ENCODE measurements at places on chromosomes 5 and 9. TPM values are rescaled to one million over a fixed set of nuclear protein-coding genes. Genes with fewer than 3 reads are reported as not detected.

LCN1 gene
- not detected for polyA plus RNA-seq

DNA sequence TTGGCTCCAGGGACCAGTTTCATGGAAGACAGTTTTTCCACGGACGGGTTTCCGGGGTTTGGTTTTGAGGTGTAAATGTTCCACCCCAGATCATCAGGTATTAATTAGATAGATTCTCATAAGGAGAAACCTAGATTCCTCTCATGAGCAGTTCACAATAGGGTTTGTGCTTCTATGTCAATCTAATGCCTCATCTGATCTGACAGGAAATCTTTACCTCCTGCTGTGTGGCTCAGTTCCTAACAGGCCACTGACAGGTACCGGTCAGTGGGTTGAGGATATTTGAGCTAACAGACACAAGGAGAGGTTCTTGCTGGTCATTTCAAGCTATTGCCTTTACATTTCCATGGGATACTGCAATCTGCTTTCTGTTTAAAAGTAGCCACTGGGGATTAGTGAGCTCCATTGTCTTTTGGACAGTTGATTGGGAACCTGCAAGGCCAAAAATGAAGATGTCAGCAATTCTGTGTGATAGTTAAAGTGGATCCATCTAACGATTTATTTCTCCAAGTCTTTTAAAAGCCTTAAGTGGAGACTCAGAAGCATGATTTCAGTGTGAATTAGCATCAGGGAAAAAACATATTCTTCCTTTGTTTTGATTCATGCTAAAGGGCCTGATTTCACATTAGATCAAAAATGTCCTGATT is 38.6 kb downstream of the MRPS30 start:
- no peak for DNase-seq

DNA sequence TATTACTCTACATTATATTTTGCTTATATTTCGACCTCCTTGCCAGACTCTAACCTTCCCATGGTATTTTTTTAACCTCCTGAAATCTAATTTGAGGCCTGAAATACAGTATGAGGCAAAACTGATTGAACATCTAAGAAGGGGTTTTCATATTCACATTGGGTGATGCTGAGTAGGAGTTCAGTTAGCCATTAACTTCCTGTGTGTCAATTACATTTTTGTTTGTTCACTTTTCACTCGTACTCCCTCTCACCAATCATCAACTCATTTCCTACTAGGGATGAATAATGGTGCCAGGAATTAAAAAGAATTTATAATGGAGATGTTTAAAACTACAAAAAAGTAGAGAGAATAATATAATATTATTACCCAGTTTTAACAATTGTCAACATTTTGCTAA is 27.6 kb upstream of the GLRA1 start:
- DNase-seq, result no peak

DNA sequence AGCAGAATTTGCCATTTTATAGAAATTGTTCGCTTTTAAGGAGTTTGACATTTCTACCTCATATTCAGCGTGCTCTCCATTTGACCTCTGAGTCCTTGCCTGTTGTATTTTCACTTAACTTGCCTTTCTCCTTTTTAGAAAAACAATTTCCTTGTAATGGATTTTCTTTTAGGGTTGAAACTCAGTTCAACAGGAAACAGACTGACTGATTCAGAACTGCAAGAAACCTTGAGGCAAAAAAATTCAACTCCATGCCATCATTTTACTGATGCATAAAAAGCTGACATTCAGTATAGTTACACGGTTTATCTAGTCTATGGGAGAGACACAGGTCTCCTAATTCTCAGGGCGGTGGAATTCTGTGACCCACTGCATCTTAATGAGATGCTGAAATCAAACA is 59.8 kb downstream of the MRPS30 start:
- DNase-seq, result no peak

EXOC3 gene
- 52.6 TPM for polyA plus RNA-seq

- no peak for DNase-seq
Observed at GRCh38 chr5:107594253-107595045, 76.3 kb downstream of the EFNA5 start.

SV2C gene
- polyA plus RNA-seq, result 0.10 TPM

ANKRD34B gene
- polyA plus RNA-seq, result 0.18 TPM

RABL6 gene
- 59.7 TPM for polyA plus RNA-seq

DNA sequence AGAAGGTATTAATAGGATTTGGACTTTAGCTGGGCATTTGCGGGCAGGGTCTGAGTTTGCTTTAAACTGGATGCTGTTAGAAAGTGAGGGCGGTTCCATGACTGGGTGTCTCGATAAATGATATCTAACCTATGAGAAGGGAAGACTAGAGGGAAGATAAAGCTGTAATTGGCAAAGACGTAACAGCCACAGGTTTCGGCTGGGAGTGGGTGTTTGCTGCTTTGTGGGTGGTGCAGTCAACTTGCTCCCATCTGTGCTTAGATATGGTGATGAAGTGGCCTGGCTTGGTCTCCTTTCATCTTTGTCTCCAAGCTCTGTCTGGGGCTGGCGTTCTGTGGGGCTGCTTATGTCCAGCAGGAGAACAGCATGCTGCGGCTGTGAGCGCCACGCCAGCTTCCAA is 23.3 kb downstream of the OR2V1 start:
- DNase-seq, result no peak

AHRR gene
- 2.1 TPM for polyA plus RNA-seq

GRCh38 chr5:149902177-149902576 is 42.4 kb downstream of the PDE6A start:
- no peak for DNase-seq

GRCh38 chr9:126240835-126241234 is 85.8 kb upstream of the MVB12B start:
- DNase-seq, result no peak

PDE6A gene
- 0.14 TPM for polyA plus RNA-seq

PHYHD1 gene
- polyA plus RNA-seq, result 54.4 TPM

PCDHB6 gene
- 3.2 TPM for polyA plus RNA-seq

DNA sequence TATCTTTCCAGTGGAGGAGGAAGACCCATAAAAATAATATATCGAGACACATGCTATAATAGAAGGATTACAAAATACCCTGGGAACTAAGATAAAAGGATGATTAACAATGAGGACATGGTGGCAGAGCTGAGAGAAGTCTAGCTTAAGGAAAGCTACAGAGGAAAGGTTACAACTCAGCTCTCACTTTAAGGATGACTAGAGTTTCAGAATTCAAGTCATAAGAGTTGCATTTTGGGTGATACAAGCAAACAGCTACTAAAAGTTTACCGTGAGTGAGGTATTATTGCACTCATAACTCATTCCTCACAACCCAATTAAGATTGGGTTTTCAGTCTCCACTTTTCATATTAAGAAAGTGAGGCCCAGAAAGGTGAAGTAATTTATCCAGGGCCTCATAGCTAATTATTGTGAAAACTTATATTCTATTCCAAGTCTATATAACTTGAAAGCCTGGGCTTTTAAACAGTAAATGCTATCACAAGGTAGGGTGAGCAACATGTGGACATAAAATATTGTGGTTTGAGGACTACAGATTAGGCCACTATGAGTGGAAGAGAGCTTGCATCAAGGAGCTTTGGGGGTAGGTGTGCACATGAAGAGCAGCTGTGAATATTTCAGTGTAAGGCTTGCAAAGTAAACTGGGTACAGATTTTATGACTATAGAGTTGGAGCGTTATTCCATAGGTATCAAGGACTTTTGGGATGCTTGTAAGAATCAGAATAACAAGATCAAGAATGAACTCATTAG is 28.0 kb downstream of the JAKMIP2 start:
- no peak for DNase-seq

SLC36A2 gene
- polyA plus RNA-seq, result 6.2 TPM

DNA sequence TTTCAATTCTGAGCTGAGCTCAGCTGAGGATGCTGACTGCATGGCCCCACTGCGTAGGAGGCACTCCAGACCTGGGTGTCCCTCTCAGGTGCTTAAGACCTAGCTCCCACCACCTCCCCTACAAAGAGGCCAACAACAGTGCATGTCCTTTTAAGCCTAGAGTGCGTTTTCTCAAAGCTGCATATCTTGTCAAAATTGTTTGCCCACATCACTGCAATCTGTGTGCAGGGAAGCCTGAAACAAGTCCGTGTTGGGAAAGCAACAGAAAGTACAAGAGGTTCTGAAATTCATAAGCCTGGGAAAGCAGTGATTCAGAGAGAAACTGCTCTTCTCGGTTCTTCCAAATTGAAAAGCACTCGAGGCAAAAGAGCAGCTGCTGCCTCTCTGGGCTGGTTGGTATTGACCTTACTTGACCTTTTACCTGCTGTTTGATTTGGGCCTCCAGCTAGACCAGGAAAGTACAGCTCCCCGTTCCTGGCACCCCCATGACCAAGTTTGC is 238.4 kb downstream of the NR2F1-AS1 start:
- DNase-seq, result no peak

GRCh38 chr9:17148324-17148723 is 13.5 kb downstream of the CNTLN start:
- DNase-seq, result no peak

GRCh38 chr5:60541980-60542379 is 158.0 kb downstream of the DEPDC1B start:
- no peak for DNase-seq

DNA sequence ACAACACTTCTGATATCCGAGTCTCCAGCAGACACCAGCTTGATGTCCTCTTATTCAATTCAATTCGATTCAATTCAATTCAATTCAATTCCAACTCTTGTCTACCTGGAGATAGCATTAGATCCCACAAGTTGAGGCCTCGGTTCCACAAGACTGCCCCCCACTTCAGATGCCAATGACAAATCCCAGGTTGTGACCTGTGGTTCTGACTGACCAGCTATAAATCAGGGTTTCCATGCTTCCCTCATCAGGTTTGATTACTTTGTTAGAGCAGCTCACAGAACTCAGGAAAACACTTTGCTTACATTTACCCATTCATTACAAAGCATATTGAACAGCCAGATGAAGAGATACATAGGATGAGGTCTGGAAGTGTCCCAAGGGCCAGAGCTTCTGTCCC is 82.6 kb downstream of the ALDH7A1 start:
- no peak for DNase-seq

- no peak for DNase-seq
Observed at GRCh38 chr5:119343766-119344165, 12.1 kb upstream of the TNFAIP8 start.

- DNase-seq, result no peak
Observed at GRCh38 chr9:122318284-122318683, 52.5 kb upstream of the PTGS1 start.

DNA sequence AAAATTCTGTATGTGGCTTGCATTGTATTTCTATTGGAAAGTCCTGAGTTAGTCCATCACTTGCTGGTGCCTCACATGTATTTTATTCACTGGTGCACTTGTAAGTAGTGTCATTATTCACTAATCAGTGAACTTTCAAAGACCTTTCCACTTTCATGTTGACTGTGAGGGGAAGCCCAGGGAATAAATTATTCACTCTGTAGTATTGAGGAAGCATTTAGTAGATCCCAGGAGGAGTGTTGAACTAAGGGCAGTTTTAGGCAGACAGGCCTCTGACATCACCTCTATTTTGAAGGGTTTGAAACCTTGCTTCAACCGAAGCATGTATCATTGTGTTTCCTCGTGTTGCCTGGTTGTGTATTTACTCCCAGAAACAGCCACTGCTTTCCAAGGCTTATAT is 705.4 kb upstream of the RIOK2 start:
- no peak for DNase-seq

- DNase-seq, result no peak
Observed at GRCh38 chr5:9125852-9126251, 420.0 kb downstream of the SEMA5A start.

ODF2 gene
- 43.7 TPM for polyA plus RNA-seq

STXBP1 gene
- polyA plus RNA-seq, result 26.3 TPM

DNA sequence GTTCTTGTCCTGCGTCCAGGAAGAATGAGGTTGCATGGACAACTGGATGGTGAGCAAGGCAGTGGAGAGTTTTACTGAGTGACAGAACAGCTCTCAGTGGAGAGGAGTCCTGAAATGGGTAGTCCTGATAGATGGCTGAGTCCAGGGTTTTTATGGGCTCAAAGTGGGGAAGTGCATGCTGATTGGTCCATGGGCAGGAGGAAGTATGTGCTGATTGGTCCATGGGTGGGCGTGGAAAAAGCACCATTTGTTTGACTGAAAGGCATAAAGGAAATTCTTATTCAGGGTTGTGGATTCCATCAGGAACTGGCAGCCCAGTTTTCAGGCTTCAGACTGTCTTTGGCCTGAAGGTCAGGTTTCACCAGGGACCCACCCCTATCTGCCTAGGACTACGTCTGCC is 10.6 kb downstream of the FSD1L start:
- DNase-seq, result no peak

- no peak for DNase-seq
Observed at GRCh38 chr9:130287736-130288135, 22.2 kb downstream of the HMCN2 start.
